Caki2 (cell line): ENCODE measurements at places on chromosomes 6 and 20. TPM values are rescaled to one million over a fixed set of nuclear protein-coding genes. Genes with fewer than 3 reads are reported as not detected.

DNA sequence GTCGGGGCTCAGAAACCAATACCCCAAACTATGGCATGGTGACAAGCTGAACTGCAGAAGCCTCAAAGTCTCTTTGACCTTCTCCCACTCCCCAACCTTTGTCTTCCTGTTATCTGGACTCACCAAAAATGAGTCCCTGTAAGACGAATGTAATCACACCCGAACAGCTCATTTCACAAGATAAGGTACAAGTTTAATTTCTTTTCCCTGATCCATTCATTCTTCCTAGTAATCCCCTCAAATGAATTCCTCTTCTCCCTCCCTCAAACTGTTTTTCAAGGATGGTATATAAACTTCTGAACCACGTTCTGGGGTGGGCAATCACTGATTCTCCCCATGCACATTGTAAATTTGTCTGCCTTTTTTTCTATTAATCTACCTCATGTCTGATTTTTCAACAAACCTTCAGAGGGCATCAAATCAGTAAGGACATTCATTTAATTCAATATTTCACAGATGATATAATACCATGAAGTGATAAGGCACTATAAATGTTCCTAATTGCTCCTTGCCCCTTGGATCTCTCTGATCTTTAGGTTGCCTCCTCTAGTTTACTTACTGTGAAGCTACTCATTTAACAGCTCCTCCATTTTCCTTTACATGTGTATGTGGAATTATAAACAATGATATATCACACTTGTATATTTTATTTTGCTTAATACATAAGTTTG lies 77.2 kb downstream of the OR2B2 start:
- DNase-seq = no peak

DNA sequence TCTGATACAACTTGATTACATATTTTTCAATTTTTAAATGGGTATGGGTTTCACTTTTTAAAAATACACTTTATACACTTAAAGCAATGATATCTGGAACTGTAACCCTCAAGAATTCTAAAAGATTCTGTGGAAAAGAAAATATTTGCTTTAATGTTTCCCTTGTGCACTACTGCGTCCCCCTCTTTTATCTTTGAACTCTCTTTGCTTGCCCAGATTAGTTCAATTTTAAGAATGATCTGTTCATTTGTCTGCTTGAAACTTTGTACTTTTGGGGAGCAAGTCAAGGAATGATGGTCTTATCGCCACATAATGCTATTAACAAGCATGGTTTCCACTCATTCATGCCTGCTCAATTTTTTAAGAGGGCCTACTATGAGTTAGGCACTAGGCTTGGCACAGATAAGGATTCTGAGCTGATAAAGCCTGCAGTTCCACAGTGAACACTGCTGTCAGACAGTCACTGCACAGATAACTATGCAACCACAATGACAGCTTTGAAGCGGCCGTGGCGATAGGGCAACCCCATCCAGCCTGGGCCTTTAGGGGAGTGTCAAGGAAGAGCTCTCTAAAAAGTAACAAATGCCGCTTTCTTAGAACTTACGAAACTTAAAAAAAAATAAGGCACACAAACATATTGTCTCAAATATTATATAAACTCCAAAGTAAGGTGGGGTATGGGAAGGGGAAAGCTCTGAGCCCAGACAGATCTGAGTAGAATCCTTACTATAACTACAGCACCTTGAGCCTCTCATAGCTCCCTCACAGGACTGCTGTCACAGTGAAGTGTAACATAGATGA lies 29.7 kb downstream of the FYN start:
- DNase-seq = no peak

- no peak for DNase-seq
Measured at GRCh38 chr6:45783716-45784115, 231.9 kb downstream of the CLIC5 start.

- no peak for DNase-seq
Measured at GRCh38 chr6:99093456-99094190, 145.9 kb upstream of the FBXL4 start.

GRCh38 chr6:133436652-133437051 lies 195.5 kb downstream of the EYA4 start:
- no peak for DNase-seq

GRCh38 chr6:138806889-138807288 lies 11.0 kb downstream of the ECT2L start:
- DNase-seq = no peak

The CDH4 gene
- 2.7 and 3.5 TPM in 2 replicates for total RNA-seq

The GABRR1 gene
- 0.61 TPM in 1 of 2 replicates, not detected in the other for total RNA-seq
